Smooth muscle cell of the brain vasculature (primary cell): ENCODE measurements at places on chromosomes 7 and 10.

DNA sequence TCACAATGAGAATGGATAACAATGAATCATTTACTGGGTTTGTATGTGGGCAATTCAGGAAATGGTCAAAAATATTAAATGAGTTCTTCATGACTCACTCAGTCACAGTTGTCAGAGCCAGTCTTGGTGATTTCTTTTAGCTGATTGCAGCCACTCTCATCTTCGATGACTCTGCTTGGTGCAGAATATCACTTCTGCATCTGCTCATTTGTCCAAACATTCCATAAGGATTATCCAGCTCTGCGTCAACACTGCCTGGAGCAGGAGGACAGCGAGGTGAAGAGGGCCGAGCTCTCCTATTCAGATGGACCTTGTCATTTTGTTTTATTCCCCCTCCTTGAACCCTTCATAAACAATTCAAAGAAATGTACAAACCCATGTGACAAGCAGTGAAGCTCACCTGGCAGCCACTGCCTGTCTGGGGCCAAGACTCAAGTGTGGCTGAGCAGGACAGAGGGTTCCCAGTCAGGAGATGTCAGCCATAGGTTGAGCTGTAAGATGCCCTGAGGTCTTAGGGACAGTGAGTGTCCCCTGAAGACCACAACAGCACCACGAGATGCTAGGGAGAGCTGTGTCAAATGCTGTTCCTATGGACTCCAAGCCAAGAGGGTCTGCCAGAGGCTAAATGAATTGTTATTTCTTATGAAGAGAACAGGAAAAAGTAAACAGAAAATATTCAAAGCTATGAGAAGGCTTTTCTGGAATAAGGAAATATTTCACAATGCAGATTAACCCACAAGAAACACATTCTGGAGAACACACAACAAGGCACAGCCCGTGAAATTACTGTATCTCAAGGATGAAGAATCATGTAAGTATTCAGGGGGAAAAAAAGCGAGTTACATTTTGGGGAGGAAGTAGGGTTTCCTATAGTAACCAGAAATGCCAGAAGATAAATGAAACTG, 33.1 kb upstream of the EGFR start:
- no peak for DNase-seq

DNA sequence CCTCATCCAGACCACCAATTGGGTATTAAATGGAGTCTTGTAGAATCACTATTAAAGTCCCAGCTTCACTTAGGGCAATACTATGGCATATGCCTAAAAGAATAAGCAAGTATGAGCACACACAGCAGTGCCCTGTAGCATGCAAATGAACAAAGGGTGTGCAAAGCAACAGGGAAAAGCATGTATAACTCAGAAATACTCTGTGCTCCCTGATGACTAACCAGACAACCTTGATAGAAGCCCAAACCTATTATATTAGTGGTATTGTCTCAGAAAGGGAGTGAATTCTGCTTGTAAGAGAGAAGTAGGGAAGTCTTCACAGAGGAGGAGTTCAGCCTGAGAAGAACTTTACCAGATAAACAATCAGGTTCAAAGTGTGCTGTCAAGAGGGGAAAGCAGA, 131.2 kb downstream of the DGKI start:
- DNase-seq = no peak

GRCh38 chr7:96727534-96728088, 18.0 kb upstream of the SEM1 start:
- no peak for DNase-seq

- DNase-seq = no peak
These were observed 157.0 kb downstream of the TAX1BP1 start for GRCh38 chr7:27897001-27897400.

GRCh38 chr10:93963434-93963833, 30.3 kb upstream of the PLCE1 start:
- DNase-seq = no peak

DNA sequence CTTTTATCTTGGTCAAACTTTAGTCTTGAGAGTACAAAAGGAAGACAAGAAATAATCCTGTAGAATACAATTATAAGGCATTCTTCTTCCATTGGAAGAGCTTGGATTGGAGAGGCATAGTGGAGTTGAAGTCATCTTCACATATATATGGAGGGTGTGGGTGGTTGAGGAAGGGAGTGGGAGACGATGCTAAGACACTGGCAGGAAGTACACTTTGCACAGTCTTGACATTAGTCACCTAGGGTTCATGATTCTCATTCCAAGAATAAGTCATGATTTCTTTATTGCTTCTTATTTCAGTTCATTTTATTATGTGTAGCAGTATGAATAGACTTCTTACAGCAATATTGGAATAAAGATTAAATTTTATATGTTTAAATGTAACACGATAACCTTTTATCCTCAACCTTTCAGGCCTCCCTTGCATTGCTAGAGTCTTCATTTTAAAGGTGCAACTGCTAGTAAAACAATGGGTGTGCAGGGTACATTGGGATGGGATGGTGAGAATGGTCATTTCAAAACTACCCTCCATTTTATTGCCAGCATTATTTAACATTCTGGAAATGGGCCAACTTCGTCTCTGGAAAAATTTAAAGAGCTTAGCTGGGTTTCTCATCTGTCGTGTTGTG, 12.3 kb upstream of the SLC26A3 start:
- DNase-seq = no peak

DNA sequence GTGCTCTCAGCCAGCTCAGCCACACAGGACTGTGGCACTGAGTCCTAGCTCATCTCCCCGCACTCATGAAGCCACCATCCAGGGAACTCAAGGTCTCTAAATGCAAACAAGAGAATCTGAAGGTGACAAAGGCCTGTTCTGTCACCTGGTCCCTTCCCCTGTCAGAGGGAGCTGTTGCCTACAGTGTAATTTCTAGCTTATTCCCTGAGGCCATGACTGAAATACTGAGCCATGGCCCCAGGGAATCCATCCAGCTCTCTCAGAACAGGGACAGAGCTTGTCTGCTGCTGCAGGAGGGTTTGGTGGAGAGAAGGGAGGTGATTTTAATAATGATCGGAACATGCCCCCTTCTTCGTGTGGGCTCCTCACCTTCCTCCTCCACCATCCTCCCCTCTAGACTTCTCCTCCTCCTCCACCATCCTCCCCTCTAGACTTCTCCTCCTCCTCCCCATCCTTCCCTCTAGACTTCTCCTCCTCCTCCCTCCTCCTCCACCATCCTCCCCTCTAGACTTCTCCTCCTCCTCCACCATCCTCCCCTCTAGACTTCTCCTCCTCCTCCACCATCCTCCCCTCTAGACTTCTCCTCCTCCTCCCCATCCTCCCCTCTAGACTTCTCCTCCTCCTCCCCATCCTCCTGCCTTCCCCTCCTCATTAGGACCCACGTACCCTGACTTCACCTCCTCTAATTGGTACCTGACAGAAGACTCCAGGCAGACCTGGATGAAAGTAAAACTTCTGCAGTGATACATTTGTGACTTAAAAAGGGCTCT, 338.0 kb upstream of the MKI67 start:
- DNase-seq = no peak

DNA sequence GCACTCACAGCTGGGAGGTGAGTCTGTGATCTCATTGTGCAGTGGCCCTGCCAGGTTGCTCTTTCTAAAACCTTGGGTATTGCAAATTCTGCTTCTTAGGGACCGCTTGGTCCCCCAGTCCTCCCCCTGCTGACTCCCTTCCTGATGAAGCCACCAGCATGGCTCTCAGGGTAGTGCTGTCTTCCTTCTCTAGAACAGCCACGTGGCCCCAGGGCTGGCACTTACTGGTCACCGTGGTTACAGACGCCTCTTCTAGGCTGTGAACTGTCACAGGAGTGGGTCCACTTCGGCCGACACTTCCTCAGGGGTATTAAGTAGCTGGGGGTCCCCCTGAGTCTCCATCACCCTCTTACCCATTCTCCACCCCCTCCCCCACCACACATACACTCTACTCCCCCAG, 2.7 kb upstream of the HTRA1 start:
- DNase-seq = no peak

GRCh38 chr7:157874870-157875229, 538.0 kb downstream of the DNAJB6 start:
- no peak for DNase-seq

DNA sequence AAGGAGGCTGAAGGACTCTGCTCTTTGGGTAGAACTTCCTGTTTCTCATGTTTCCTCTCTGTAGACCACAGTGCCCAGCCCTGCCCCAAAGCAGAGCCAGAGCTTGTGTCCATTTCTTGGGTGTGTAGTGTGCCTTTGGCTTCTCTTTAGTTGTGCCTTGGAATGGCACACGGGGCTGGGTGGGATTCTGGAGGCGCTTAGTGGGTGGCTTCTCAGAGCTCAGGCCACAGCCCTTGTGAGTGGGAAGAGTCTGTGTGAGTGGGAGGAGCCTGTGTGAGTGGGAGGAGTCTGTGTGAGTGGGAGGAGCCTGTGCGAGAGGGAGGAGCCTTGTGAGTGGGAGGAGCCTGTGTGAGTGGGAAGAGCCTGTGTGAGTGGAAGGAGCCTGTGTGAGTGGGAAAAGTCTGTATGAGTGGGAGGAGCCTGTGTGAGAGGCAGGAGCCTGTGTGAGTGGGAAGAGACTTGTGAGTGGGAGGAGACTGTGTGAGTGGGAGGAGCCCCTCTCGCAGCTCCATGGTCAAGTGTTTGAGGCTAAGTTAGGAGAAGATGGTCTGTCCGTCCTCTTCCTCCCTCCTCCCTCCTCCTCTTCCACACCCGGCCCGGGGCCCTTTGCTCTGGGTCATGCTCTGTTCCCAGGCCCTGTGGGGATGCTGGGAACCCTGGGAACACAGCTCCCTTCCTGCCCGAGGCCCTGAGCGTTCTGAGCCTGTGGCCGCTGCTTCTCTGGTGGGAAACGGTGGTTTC, 153.0 kb downstream of the GRK5 start:
- no peak for DNase-seq

DNA sequence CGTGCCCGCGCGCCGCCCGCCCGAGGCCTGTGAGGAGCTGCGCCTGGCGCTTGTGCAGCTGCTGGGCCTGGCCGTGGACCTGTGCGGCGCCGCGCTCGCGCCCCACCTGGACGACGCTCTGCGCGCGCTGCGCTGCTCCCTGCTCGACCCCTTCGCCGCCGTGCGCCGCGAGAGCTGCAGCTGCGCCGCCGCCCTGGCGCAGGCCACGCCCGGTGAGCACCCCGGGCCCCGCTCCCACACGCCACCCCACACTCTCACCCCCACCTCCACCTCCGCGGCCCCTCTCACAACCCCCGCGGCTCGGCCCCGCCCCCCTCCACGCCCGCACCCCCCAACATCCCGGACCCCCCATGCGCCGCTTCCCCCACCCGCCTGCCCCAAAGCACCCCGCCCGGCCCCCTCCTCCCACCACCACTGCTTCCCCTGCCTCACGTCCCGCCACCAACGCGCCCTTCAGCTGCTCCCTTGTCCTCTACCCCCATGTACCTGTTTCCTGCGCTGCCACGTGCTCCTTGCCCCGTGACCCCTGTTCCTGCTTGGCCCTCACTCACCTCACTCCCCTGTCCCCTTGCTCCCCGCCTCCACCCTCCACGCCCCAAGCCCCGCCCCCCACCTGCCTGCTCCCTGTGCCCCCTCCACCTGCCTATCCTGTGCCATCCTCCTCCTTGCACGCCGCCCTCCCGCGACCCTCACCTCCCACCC, at the start of gene PRKAR1B:
TSS of gene PRKAR1B (minus strand) at position 178 of the 702 bp plus-strand sequence. CDS start 15,776 bp downstream, outside the sequence.
- DNase-seq = no peak

GRCh38 chr10:29804025-29804852, 169.5 kb upstream of the SVIL start:
- peak; percentile 97 for DNase-seq

DNA sequence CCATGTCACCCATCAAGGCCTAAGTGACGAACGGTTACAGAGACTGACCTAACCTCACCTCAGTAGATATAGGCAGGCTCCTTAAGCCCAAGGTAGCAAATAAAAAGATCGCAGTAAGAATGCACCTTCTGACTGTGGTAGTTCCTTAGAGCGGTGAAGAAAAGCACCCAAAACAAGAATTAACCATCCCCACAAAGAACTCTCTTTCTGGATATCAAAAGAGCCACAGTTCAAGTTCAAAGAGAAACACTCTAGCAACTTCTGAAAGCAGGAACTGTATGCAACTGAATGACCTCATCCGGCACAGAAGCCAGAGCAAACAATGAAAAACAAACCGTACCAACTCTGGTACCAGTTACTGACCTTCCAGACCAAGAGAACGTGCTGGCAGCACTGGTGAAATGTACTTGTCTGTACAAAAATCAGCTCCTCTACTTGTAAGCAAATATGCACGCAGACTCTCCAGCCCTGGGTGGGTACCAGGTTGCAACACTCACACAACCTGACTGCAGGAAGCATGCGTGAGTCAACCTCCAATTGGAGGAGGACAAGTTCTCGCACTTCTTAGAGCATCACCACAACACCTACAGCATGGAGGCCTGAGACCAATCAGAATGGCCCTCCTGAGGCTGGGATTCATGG, 202.7 kb downstream of the FAM107B start:
- DNase-seq = no peak

GRCh38 chr10:93198401-93199131, 124.9 kb downstream of the CYP26A1 start:
- DNase-seq = no peak

GRCh38 chr10:654647-654996, 34.8 kb downstream of the DIP2C start:
- DNase-seq = no peak

GRCh38 chr7:94069162-94069739, 65.1 kb upstream of the BET1 start:
- no peak for DNase-seq

DNA sequence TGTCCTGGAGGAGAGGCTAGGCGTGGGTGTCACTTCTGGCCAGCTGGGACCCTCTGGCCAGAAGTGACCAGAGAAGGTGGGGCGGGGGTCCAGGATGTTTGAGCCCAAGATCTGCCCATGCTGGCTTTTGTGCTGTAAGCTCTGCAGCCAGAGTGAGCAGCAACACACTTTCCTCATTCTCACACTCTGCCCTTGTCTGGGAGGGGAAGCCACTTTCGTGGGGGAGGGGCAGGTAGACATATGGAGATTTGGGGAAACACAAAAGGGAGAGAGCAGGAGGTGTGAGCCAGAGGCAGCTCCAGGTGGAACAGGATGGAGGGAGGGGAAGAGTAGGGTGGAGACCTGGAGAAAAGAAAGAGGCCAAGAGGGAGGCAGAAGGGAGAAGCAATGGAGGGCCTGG, 31.5 kb upstream of the ADCYAP1R1 start:
- no peak for DNase-seq

DNA sequence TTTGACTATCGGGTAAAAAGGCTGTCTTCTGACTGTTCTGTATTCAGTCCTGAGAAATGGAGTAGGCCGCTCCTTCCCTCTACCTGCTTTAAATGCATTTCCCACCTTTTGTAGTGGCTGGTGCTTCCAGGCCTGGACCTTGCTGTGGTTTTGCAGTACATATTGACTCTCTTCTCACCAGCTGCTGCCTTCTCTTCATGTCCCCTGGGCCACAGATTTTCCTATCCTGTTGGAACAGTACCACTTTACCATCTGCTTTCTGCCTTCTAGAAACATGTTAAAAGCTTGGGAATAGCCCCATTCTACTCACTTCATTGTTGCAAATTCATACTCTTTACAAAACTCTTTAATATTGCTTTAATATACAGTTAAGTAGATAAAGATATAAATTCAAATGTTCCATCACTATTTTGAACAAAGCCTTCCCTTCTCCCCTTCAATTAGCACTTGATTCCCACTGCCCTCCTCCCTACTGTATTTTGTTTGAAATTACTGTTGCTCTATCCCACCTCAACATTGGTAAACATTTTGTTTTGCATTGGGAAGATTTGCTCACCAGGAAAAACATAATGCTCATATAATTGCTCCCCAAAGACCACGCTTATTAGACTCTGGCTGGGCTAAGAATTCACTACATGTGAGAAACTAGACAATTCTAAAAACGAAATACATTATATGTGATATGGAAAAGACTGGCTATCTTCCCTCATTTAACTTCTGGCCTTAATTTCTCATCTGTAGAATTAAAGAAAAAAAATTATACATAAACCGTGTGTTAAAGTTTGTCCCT, 17.3 kb upstream of the SEMA3C start:
- no peak for DNase-seq
